Mucosa of descending colon (tissue), 3 donors: ENCODE measurements at places on chromosomes 4 and X. TPM values are rescaled to one million over a fixed set of nuclear protein-coding genes. Genes with fewer than 3 reads are reported as not detected.

The VEGFD gene
- total RNA-seq = 5.8 TPM

The SERTM2 gene
- total RNA-seq = 0.07 TPM

The CCDC120 gene
- total RNA-seq = 16.7 TPM

The GDPD2 gene
- 25.9 TPM for total RNA-seq

The IL1RAPL1 gene
- not detected for total RNA-seq

The MMRN1 gene
- total RNA-seq = 40.1 TPM

The HS3ST1 gene
- 5.5 TPM for total RNA-seq

The GPR82 gene
- 0.57 TPM for total RNA-seq

The ATP2B3 gene
- 1.1 TPM for total RNA-seq

The NEXMIF gene
- total RNA-seq = 1.0 TPM

The FDCSP gene
- not detected for total RNA-seq
